Heart left ventricle (tissue), 16 donors: ENCODE measurements at places on chromosomes 1 and 21. TPM values are rescaled to one million over a fixed set of nuclear protein-coding genes. Genes with fewer than 3 reads are reported as not detected.

Gene GMEB1
- total RNA-seq: 5.5 TPM

DNA sequence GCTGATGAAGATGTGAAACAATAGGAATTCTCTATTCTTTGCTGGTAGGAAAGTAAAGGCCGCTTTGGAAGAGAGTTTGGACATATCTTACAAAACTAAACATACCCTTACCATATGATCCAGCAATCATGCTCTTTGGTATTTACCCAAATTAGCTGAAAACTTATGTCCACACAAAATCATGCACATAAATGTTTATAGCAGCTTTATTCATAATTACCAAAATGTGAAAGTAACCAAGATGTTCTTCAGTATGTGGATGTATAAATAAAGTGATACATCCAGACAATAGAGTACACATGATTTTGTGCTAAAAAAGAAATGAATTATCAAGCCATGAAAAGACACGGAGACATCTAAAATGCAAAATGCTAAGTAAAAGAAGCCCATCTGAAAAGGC is 98.7 kb upstream of the SLC35F3 start:
- DNase-seq: no peak

Gene FCGR3A
- total RNA-seq: 2.3 TPM

- no peak for DNase-seq
Measured at GRCh38 chr1:67619080-67619479, 65.9 kb upstream of the GADD45A start.

- DNase-seq: no peak
Measured at GRCh38 chr1:21189906-21190500, 13.3 kb upstream of the EIF4G3 start.

GRCh38 chr1:119978018-119978505 is 81.7 kb upstream of the ADAM30 start:
- no peak for DNase-seq

DNA sequence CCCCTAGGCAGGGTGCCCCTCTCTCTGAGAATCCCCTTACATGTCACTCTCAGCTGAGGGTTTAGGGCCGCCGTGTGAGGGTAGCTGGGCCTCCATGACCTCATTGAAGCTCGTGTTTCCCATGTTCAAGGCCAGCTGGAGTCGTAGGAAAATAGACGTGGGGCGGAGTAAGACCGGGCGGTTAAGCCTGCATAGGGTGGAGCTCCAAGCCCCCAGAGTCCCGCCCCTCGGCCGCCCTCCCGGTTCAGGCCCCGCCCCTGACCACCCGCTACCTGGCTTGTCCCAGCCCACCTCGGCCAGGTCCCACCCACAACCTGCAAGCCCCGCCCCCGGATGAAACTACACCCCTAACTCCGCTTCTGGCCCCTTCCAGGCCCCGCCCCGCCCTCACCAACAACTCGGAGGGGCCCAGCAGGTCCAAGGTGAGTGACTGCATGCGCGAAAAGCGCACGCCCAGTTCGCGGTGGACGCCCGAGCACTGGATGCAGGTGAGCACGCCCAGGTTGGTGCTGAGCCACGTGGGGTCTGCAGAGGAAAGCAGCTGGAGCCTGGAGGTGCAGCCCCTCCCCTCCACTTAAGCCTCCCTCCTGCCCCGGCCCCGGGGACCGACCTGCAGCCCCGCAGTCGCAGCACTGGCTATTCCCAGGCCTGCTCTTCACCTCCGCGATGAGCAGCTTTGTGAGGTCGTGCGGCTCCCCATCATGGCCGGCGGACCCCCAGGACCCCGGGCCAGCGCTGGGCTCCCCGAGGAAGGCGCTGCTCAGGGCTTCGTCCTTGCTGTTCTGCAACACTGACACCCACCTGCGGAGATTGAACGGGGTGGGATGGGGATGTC is 12.2 kb upstream of the TCEA3 start:
- no peak for DNase-seq

GRCh38 chr1:75472089-75472970 is 138.6 kb downstream of the SLC44A5 start:
- DNase-seq: no peak

DNA sequence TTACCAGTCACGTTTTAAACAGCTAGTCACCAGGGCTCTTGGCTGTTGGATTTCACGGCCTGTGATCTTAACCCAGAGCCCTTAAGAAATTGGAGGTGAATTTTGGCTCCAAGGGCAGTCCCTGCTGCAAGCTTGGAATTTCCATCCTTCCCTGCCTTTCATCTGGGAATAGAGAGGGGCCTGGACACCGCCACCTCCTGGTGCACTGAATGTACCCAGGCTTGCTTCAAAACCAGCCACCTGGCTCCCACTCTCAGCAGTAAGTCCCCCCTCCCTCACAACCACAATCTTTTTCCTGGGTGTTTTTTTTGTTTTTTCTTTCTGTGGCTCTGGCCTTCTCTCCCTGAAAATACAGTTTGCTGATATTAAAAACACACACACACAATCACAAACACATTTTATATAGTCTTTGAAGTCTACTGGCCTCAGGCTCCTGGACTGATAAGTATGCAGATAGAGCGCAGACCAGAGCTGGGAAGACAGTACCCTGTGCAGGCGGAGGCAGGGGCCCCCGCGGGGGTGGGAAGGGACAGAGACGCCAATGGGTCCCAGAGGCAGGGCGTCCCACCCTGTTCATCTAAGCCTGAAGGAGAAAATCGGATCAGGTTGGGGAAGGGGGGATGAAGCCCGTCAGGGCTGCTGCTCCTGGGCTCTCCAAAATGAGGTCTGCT is 65.8 kb upstream of the IGSF21 start:
- no peak for DNase-seq

DNA sequence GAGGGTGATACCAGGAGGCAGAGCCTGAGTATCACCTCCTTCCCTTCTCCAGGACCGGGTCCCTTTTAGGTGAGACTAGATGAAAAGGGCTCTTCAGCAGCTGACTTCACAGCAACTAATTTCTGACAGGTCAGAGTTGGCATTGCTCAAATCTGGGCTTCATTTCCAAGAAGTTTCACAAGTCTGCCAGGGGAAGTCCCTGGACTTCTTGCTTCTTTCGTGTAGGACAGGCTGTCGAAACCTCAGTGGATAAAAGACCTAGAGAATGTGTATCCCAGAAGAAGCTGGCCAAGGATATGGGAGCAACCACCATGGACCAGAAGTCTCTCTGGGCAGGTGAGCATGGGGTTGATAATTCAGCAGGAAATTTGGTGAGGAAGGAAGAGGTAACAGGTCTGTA is at the start of gene CHI3L2:
CHI3L2 (plus strand) TSS at position 280 of the 400 bp plus-strand sequence; CDS start at position 297, 17 bp downstream.
- DNase-seq: no peak

GRCh38 chr1:205792481-205792881 is 17.2 kb upstream of the RAB29 start:
- no peak for DNase-seq
